ENCODE measurements at places on chromosomes 2 and 18.

- no peak for DNase-seq
These were observed 345.3 kb upstream of the CDH20 start for GRCh38 chr18:60987963-60988362.

GRCh38 chr2:239804161-239805042 is 220.7 kb downstream of the NDUFA10 start:
- DNase-seq = no peak

- no peak for DNase-seq
These were observed 252.4 kb downstream of the EIPR1 start for GRCh38 chr2:3125001-3125760.

DNA sequence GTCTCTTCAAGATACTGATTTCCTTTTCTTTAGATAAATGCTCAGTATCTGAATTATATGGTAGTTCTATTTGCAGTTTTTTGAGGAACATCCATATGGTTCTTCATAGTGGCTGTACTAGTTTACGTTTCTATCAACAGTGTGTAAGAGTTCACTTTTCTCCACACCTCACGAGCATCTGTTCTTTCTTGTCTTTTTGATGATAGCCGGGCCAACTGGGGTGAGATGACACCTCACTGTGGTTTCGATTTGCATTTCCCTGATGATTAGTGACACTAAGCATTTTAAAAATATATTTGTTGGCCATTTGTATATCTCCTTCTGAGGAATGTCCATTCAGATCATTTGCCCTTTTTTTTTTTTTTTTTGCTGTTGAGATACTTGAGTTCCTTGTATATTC is 458.8 kb downstream of the SETBP1 start:
- DNase-seq = no peak

DNA sequence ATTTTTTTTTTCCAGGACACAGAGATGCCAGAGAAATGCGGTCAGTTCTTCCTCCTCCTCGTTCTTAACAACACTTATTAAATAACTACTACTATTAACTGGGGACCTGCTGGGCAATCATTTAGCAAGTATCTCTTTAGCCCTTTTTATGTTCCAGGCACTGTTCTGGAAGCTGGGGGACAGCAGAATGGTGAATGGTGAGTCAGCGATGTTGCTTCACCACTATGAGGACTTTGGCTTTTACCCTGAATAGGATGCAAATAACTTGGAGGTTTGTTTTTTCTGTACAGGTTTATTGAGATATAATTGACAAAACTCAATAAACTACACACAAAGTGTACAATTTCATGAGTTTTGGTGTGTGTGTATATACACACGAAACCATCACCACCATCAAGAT is 179.9 kb upstream of the MSH6 start:
- no peak for DNase-seq

Measured in activated CD4-positive, alpha-beta T cell treated with anti-CD3 and anti-CD28 coated beads, Interleukin-2, amount 10 ng/mL, durations not matched to agents 7 days and 5 days (primary cell).